Suprapubic skin (tissue), 4 donors: ENCODE measurements at places on chromosomes 3 and 15. TPM values are rescaled to one million over a fixed set of nuclear protein-coding genes. Genes with fewer than 3 reads are reported as not detected.
A peak's percentile ranks its signal among the peaks of the same experiment; 100 is the strongest.

Gene SLC22A13
- total RNA-seq: not detected

Gene ZNF620
- total RNA-seq: 1.7 TPM

Gene CCDC191
- total RNA-seq: 2.6 TPM

DNA sequence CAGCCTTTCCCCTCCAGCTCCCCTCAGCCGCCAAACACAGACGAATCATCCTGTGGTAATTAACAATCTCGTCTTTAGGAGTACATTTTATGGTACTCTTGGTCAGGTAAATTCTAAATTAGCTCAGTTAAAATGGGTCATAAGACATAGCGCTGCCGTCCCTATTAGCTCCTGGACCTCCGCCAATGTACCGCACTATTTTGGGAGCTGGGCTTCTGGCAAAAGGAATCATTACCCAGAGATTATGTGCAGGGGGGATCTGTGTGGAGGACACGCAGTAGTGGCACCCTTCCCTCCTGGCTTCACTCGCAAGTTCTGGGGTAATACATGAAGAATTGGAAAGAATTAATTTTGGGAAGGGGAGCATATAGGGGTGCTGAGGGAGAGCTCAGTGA, 68.6 kb upstream of the ONECUT1 start:
- DNase-seq: no peak

GRCh38 chr3:43159131-43159875, 53.4 kb upstream of the POMGNT2 start:
- DNase-seq: no peak

DNA sequence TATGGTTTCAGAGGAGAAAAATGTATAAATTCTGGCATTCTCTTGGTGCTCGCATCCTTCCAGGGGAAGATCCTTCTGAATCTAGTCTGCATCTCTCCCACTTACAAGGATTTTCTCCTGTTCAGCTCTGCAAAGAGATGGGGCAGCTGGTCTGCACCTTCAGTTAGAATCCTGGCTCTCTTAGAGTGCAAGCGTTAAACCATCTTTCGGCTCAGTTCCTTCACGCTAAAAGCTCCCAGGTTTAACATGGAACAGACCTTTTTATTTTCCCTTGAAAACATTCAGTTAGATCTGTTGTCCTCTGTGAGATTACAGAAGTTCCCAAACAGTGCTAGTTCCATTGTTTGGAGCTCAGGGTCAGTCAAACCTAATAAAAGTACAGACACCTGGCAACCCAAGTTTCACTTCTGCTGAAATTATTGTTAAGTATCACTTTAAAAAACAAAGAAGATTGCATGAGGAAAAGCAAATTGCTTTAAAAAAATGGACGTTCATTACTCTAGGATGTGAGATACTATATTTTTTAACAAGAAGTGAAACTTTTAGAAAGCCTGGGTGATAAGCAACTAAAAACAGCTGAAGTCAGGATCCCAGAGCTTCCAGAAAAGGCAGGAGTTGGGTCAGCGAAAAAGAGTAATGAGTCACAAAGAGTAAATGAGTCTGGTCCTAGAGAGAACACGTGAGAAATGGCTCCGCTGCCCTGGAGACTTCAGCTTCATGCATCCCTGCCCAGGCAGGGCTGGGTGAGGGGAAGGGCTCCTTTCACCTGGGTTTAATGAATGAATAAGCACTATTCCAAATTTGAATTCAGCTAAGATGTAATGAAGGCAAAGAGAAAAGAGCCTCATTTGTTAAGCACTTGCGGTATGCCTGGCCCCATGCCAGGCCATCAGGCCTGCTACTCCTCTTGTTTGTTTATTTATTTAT, 63.3 kb downstream of the ABTB1 start:
- no peak for DNase-seq

DNA sequence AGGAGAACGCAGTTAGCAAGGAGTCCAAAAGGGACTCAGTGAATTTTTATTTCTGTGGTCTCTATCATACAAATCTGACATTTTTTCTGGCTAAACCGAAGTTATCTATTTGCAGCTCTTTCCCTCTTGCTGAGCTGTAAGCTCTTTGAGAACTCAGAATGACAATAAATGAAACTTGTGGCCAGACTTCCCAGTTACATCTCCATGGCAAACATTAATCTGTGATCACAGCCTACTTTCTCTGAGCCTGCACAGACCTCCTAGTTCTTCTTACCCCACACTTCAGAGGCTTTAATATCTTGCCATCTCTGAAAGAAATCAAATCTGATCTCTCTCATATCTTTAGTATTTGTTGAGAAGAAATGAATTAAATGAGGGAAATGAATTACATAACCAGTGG, 58.0 kb downstream of the PLD1 start:
- DNase-seq: no peak

- no peak for DNase-seq
Observed at GRCh38 chr3:190385731-190386688, 2.0 kb upstream of the CLDN16 start.

DNA sequence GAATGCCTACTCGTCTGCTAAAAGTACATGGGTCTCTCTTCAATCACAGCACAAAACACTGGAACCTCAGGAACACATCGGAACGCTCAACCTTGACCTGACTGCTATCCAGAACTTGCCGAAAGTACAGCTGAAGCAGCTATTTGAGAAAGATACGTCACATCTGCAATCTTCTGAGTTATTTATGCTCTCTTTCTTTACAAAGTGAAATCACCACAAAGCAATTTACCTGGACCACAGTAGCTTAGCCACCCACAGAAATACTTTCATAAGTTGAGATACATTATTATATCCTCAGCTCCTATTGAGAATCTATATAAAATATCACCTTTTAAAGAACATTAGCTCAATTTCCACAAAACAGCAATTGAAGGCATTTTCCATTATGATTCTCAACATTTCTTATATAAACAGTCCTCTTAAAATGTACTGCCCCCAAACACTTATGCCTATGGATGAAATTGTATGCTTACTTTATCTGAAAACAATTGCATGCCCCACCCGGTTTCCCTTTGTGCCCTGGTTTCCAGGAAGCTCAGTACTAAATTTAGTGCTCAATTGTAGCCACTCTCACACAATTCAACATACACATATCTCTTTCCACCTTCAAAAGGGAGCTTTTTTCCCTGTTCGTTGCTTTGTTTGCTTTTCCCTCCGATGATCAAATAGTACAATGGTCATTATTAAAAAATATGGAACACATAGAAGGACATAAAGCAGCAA, 31.8 kb downstream of the HEG1 start:
- no peak for DNase-seq

DNA sequence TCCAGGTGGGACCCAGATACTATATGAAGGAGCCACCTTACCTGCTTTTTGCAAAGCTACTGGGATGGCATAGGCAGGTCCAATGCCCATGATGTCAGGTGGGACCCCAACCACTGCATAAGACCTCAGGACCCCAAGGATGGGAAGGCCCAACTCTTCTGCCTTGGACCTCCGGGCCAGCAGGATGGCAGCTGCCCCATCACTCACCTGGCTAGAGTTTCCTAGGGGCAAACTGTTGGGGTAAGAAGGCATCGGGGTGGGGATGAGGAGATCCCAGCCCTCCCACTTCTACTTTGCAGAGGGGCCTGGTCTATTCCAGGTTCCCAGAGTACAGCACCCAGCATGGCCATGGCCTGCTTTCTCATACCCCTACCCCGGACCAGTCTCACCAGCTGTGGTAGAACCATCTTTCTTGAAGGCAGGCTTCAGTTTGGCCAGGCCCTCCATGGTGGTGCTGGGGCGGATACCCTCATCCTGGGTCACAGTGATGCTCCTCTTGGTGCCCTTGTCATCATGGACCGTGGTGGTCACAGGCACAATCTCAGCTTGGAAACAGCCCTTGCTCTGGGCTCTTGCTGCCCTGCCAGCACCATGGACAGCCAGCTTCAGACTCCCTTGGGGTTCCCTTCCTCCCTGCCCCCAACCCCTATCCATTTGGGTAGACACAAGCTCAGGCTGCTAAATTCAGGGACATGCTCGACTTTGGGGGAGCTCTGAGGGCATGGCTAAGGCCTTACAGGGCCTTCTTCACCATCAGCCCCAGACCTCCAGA, 10.6 kb downstream of the ACAA1 start:
- DNase-seq: peak; percentile 52

DNA sequence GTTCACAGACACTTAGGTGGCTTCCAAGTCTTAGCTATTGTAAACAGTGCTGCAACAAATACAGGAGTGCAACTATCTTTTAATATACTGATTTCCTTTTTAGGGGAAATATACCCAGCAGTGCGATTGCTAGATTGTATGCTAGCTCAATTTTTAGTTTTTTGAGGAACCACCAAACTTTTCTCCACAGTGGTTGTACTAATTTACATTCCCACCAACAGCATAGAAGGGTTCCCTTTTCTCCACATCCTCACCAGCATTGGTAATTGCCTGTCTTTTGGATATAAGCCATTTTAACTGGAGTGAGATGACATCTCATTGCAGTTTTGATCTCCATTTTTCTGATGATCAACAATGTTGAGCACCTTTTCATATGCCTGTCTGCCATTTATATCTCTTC, 58.9 kb downstream of the ZNF148 start:
- DNase-seq: no peak

GRCh38 chr3:186669378-186670084, 3.7 kb downstream of the HRG start:
- DNase-seq: no peak

DNA sequence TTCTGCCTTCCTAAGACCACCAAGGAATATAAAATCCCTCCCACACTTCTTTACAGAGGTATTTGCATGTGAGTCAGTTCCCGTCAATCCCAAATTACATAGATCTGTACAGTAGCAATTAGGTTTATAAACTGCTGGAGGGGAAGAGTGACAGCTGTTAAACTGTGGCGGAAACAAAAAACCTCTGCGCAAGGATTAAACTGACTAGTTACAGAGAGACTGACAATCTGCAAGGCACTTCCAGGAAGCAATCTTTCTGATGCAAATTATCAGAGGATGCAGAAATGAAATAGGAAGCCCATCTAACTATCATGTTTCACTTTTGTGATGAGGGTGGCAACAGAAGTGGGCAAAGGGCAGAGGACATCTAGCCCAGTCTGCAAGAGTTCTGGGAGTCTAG, 150.4 kb downstream of the RTP4 start:
- DNase-seq: no peak

- DNase-seq: no peak
Observed at GRCh38 chr3:187903697-187904096, 158.4 kb upstream of the BCL6 start.

DNA sequence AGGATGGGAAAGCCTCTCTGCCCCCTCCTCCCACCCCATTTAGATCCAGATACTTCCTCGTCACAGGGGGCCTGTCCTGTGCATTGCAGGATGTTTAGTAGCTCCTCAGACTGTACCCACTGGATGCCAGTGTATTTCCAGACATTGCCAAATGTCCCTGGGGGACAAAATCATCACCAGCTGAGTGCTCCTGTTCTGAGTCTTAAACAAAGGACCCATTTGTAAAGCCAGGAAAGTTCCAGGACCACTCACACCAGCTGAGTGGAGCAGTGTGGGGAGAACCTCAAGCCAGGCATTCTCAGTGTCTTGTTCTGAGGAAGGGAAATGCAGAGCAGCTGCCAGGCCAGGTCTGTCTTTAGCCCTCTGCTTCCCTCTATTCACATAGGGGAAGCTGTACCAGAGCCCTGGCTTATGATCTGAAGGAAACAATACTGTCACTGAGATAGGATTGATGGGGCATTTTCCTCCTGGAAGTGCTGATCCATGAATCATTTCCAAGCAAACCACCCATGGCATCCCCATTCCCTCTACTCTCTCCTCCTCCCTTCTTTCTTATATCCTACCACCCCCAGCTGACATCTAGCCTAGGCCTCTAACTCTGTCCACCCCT, 67.4 kb upstream of the MEX3B start:
- no peak for DNase-seq

DNA sequence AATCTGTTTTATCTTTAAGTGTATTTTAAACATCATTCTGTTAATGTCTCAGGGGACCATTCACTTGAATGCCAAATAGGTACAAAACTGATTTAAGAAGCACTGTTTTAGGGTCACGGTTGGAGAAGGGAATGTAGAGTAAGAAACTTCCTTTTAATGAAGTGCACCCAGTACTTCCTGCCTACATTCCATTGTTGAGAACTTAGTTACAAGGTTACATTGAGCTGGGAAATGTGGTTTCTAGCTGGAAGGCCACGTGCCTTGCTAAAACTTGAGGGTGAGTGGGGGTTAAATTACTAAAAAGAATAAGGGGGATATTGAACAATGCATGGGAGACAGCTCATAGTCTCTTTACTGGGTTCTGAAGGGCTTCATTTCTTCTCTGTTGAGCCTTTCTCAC, 78.3 kb upstream of the TBC1D5 start:
- no peak for DNase-seq
